ENCODE measurements at places on chromosomes 2 and 18.

- DNase-seq, result no peak
Observed at GRCh38 chr2:144115739-144116291, 404.1 kb downstream of the ZEB2 start.

DNA sequence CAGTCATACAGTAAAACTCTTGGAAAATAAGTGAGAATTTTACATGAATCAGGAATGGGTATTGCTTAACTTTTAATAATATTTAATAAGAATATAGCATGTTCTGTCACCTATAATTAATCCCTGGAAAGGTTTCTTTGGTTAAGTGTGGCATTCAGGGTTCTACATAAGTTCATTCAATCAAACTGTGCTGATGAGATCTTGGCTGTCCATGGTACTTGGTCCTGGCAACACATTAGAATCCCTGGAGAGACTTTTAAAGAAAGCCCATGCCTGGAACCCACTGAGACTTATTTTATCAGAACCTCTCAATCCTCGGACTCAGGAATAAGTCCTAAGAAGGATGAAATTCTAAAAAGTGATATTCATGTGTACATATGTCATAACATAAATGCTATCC lies 60.3 kb downstream of the CERKL start:
- no peak for DNase-seq

- DNase-seq, result no peak
Observed at GRCh38 chr2:10245661-10246060, 57.0 kb upstream of the HPCAL1 start.

- DNase-seq, result no peak
Observed at GRCh38 chr2:217820091-217820819, 182.5 kb downstream of the TNS1 start.

- DNase-seq, result no peak
Observed at GRCh38 chr18:808086-808485, 4.0 kb downstream of the YES1 start.

Data from GM12864 (cell line).